ENCODE measurements at places on chromosomes 6 and 20.

GRCh38 chr20:15440049-15440820 is 1102.8 kb upstream of the FLRT3 start:
- DNase-seq = no peak

DNA sequence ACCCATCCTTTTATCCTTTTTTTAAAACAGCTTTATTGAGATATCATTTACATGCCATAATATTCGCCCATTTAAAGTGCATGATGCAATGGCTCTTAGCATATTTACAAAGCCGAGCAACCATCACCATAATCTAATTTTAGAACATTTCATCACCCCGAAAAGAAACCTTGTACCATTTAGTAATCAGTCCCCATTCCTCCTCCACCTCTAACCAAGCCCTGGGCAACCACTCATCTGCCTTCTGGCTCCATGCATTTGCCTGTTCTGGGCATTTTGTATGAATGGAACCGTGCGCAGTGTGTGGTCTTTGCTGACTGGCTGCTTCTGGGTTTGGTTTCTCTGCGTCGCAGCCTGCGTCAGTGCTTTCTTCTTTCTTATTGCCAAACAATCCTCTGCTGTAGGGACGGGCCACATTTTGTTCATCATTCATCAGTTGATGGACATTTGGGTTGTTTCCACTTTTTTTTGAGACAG is 10.2 kb upstream of the EEF1A2 start:
- no peak for DNase-seq

DNA sequence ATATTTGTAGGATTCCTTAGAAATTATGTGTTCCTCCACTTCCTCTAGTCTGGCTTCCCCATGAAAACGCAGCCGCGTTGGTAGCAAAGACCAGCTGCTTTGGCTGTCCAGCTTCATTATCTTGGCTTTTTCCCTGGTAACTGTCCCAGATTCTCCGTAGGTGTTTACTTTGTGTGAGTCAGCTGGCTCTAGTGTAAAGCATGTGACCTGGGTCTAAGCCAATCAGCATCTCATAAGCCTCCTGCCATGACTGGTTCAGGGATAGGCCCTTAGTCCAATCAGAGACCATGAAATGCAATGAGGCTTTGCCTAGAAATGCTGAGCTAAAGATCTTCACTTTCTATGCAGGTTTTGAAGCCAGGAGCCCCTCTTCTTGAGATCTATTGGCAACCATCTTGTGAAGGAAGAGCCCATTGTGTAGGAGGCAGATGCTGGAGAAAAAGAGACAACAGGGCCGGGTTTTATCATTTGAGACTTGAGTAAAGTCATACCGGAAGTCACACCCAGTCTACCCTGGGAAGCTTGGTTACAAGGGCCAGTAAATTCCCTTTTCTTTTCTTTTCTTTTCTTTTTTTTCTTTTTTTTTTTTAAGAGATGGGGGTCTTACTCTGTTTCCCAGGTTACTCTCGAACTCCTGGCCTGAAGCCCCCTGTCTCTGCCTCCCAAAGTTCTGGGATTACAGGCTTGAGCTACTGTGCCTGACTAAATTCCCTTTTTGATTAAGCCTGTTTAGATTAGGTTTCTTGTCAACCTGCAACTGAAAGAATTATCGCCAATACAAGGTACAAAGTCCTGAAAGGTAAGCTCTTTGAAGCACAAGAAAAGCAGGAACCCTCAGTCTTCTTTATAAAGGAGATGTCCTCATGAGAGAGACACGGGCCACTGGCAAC is 256.5 kb upstream of the RREB1 start:
- DNase-seq = no peak

- no peak for DNase-seq
These were observed 391.8 kb downstream of the CDH4 start for GRCh38 chr20:61643656-61644377.

DNA sequence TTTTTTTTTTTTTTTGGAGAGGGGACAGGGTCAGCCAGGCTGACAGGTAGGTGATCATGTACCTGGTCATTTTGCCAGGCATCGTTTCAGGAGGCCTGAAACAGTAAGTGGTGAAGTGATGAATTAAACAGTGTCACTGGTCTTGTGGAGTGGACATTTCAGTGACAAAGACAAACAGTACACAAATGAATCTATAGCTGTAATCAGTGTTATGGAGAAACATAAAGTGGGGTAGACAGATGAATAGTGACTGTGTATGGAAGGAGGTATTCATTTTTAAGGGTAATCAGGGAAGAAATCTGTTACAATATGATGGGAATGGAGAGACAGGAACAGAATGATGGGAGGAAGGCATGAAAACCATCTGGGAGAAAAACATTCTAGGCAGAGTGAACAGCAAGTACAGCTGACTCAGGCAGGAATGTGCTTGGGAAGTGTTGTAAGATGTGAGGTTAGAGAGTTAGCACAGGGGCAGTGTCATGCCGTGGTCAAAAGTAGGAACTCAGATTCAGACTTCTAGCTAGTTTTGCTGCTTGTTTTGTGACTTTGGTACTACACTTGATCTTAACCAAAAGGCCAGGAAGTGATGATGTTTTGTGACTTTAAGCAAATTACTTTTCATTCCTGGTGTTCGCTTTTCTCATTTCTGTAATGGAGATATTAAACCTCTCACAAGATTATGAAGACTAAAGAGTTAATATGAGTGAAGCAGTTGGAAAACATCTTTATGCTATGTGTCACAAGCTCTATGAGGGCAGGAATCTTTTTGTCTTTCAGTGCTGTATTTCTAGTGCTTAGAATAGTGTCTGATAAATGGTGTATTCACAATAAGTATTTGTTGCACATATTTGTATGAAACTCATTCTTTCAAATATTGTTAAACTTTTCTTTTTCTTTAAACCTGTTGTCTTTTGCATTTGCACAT is 43.4 kb downstream of the QKI start:
- no peak for DNase-seq

DNA sequence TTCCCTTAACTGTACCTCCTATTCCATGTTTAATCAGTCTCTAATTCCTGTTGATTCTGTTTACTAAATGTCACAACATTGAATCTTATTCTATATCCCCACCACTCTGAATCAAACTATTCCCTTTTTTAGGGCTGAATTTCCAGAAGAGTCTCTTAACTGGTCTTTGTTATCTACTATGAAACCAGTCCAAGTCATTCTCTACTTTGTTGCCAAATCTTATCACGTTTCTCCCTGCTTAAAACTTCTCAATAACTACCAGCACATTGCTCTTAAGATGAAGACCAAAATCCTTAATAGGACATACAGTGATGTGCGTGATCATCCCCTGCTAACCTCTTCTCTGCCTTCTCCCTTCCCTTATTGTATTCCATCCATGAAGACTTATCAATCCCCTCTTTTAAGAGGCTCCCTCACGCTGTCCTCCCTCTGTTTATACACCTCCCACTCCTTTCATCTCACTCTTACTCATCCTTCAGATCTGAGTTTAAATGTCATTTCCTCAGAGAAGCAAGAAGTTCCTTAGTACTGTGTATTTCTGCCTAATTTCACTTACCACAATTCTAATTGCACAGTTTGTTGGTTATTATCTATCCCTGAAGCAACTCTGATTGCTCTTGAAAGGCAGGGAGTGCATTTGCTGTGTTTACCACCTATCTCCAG is 143.0 kb upstream of the AHI1 start:
- DNase-seq = no peak

DNA sequence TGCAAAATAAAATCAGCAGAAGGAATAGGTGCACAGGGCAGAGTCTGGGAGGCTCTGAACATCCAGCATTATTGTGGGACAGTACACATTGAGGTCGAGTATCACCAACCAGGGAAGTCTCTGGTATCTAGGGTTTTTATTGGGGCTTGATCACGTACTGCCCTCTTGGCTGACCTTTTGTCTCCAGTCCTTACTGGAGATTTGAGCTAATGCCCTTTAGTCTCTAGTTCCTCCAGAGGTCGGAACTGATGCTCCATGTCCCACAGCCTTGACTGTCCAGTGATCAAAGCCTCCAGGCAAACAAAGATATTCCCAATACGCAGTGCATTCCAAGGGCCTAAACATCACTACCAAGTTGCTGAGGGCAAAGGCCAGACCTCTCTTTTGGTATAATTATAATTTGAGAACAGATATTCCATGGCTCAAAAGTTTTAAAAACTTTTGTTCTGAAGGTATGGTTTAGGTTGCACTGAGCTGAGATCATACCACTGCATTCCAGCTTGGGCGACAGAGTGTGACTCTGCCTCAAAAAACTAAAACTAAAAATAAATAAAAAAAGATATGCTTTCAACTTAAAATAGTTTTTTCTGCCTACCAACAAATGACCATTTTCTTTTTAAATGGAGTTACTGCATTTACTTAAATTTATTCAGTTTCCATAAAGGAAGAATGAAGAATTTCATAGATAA is 56.9 kb upstream of the DYNLRB1 start:
- DNase-seq = no peak

DNA sequence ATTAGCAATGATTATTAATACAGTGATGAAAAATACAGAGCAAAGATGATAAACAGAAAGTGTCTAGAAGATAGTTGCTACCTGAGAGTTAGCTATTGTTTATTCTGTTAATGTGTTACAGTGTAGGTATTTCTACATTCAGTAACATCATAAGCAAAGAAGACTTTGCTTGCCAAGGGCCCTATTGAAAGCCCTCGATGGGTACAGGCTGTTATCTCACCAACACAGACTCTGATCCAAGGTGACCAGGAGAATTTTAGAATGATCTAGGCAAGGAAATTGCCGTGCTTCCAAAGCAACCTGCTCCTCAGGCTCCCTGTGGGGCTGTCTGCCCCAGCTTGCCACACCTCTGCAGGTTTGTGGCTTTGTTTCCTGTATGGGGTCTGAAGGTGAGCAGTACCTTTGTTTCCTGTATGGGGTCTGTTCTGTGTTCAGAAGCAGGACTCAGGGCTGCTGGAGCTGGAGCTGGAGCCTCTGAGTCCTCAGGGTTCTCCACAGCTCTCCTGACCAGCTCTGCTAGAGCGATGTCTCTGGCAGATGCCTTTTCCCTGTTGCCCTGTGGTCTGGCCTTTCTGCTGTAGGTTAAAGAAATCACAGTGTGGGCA is 32.5 kb downstream of the PHACTR3 start:
- no peak for DNase-seq

DNA sequence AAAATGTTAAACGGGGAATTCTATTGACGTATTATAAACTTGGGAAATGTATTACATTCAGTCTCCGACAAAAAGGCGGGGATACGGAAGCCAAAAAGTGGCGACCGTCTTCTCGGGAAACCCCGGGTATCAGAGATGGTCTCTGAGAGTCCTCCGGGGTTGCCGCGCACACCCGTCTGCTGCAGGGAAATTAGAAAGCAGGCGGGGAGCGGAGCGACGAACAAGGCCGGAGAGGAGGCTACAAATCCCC is 1.5 kb downstream of the SALL4 start:
- peak; percentile 8 for DNase-seq

DNA sequence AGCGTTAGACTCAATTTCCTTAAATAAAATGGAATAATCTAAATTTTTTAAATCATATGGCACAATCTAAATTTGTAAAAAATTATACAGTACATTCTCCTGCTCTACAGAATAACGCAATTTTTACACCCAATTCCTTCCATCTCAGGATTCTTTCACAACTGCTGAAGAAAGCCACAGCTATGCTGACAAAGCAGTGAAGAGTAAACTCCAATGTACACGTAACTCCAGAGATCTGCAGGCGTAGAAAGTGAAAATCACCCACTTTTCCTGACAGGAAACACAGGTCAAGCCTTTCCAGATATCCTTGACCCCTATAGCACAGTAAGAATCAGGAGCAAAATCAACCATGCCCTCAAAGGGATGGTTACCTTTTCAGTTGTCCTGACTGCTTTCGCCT is 27.4 kb downstream of the EPHA7 start:
- no peak for DNase-seq

- DNase-seq = no peak
These were observed 98.1 kb upstream of the THEMIS start for GRCh38 chr6:127998985-127999384.

DNA sequence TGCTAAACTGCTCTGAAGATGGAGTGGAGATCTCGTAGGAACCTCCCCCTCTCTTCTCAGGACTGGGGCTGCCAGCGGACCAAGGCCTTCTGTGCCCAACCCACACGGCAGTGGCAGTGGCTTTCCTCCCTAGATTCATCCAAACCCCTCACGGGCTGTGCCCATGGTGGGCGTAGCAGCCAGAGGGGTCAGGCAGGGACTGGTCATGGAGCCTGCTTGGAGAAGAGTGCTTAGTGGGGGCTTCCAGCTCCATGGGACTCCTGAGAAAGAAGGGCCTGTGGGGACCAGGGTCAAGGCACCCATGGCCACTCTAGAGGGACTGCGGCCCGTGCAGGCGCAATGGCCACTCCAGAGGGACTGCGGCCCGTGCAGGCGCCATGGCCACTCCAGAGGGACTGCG is 86.6 kb downstream of the TAF4 start:
- no peak for DNase-seq

- DNase-seq = no peak
These were observed 771 bp upstream of the PPP1R3G start for GRCh38 chr6:5084360-5084780.

DNA sequence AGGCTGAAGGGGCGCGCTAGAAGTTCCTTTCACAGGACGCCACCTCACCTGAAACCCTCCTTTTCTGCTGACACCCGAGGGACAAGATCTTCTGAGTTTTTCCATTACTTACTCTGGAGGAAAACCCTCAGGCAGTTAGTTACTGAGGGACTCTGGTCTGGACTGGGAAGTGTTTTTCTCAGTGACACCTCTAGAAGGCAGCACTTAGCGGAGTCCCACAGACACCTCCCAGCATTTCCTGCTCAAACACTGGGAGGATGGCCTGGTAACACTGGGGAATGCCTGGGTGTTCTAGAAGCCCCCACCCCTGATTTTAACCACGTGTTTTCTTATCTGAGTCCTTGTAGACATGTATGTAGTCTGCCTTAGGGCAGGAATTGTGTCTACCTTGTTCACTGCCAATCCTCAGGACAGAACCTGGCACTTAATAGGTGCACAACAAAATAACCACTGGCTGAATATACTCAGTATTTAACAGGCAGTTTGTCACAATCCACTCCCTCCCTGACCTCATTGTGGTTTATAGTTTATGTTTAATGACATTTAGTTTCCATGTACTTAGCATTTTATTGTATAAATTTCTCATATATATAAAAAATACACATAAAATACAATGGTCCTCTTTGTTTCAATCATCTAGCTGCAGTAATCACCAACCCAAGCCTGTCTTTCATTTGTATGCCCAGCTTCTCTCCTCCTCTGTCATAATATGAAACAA is 4.8 kb downstream of the GSTA3 start:
- no peak for DNase-seq

DNA sequence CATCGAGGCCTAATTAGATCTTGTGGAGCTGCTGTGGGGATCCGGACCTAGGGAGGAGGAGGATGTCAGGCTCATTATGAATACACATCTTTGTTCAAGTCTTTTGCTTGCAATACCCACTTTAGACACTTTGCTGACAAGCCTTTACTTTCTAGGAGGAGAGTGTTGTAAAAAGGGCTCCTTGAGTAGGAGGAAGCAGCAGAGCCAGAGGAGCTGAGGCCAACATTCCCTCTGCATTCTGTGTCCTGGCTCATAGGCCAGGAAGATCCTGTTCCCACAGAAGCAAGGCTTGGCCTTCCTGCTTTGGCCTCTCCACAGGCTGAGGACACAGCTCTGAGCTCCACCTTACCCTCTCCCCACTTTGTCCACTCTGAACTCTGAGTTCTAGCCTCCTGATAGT is 67.1 kb downstream of the TPD52L1 start:
- DNase-seq = no peak

Data from NCI-H1930 (cell line).